ENCODE measurements at places on chromosomes 12 and 14.
A peak's percentile ranks its signal among the peaks of the same experiment; 100 is the strongest.

GRCh38 chr12:41967668-41968500, 176.8 kb downstream of the GXYLT1 start:
- DNase-seq = peak; percentile 92

- no peak for DNase-seq
Measured at GRCh38 chr12:54974279-54974678, 10.3 kb downstream of the TESPA1 start.

- no peak for DNase-seq
Measured at GRCh38 chr12:24072302-24072701, 122.8 kb upstream of the SOX5 start.

GRCh38 chr14:56808110-56808382, 2.2 kb downstream of the OTX2 start:
- no peak for DNase-seq

DNA sequence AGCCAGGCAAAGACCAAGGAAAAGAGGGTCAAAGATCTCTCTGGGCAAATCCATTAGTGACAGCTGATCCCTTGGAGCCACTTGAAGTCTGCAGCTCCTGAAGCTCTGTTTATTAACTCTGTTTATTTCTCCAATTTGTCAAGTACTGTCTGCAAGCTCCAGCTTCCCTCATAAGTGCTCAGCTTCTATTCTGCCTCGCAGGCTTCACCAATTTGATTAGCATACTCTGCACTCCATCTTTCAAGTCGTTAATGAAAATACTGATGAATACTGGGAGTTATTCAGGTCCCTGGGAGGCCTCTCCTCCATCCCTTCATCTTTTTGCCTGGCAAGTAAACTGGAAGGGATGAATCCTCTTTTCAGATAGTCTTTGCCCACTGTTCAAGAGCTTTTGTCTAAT, 54.3 kb downstream of the TTC9 start:
- no peak for DNase-seq

All from epithelial cell of proximal tubule (primary cell).